Naive thymus-derived CD4-positive, alpha-beta T cell (primary cell): ENCODE measurements at places on chromosomes 2 and 18. TPM values are rescaled to one million over a fixed set of nuclear protein-coding genes. Genes with fewer than 3 reads are reported as not detected.

DNA sequence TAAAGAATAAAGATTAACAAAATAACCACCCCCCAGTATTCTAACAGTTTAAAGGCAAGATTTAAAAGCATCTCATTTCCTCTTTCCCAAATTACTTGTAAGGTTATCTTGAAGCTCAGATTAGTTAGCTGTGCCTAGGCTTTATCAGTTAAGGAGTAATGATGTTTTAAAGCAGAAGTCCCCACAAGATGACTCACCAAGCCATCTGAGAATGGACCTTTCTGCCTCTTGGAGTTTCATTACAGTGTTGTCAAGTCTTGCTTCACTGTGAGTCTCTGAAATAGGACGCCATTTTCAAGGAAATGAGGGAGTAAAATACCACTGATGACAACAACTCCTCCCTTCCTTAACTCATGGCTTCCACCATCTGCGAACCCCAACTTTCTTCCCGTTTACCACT, 35.9 kb downstream of the ZNF385B start:
- H3K27me3 ChIP-seq, result no peaks in the 10 kb centered on the region
- no peaks in the 10 kb centered on the region for H3K4me1 ChIP-seq
- no peak for DNase-seq
- H3K4me3 ChIP-seq, result no peak overlapping the region

The UGP2 gene
- total RNA-seq, result 101 TPM

DNA sequence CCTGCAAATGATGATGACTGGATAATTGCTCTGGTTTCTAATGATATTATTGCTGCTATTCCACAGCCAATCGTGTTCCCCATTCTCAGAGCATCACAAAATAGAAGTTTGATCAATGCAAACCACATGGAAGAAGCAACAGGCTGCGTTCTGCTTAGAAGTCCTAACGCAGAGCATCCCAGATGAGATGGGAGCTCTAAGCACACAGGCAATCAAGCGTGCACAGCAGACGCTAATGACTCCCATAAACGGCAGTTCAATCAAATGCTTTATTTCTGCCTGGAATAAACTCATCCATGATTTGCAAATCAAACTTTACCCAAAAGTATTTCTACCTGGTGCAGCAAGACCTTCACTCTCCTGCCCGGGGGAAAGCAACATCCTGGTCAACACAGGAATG, 304.2 kb downstream of the FBXO15 start:
- DNase-seq, result no peak
- H3K36me3 ChIP-seq, result no peaks in the 10 kb centered on the region
- no peak overlapping the region for H3K27ac ChIP-seq
- H3K4me3 ChIP-seq, result no peak overlapping the region

- H3K4me1 ChIP-seq, result no peaks in the 10 kb centered on the region
- no peak overlapping the region for H3K27ac ChIP-seq
- H3K36me3 ChIP-seq, result no peaks in the 10 kb centered on the region
- no peak for DNase-seq
- no peaks in the 10 kb centered on the region for H3K27me3 ChIP-seq
Observed at GRCh38 chr18:28040211-28040610, 136.7 kb downstream of the CDH2 start.

The RTP5 gene
- total RNA-seq, result not detected

DNA sequence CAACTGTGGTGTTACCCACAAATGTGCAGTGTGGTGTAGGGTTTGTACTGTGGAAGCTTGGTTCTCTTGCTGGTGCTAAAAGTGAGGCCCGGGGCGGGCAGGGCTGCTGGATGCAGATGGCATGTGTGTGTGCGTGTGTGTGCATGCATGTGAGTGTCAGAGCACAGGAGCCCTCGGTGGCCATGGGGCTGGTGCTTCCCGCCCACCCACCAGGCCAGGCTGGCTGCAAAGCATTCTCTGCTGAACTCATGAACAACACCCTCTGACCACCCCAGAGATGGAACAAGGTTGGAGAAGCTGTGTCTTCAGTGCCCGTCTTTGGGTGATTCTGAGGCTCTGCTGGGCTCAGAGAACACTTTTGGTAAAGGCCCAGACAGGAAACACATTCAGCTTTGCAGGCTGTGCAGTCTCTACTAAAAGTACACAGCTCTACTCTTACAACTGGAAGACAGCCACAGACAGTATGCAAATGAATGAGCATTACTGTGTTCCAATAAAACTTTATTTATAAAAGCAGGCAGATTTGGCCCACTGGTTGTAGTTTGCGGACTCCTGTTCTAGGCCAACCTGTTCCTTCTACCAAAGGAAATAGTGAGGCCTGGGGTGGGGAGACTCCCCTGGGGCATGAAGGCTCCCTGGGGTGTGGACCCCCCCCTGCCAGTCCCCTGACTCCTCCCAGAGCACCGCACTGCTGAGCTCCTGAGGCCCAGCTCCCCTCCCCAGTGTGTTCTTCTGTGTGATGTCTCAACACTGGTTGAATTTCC, 225.3 kb upstream of the HDAC4 start:
- H3K4me3 ChIP-seq, result no peak overlapping the region
- H3K4me1 ChIP-seq, result peaks cover 23% of the 10 kb centered on the region
- H3K27me3 ChIP-seq, result no peaks in the 10 kb centered on the region
- DNase-seq, result no peak
- no peak overlapping the region for H3K27ac ChIP-seq
- no peaks in the 10 kb centered on the region for H3K36me3 ChIP-seq

The RAB31 gene
- 2.3 TPM for total RNA-seq

GRCh38 chr2:102764083-102764482, 2.3 kb downstream of the TMEM182 start:
- H3K27me3 ChIP-seq, result no peaks in the 10 kb centered on the region
- H3K4me3 ChIP-seq, result no peak overlapping the region
- H3K36me3 ChIP-seq, result peaks cover 3% of the 10 kb centered on the region
- H3K27ac ChIP-seq, result no peak overlapping the region
- no peaks in the 10 kb centered on the region for H3K4me1 ChIP-seq

GRCh38 chr2:33442528-33443079, 33.8 kb upstream of the RASGRP3 start:
- no peaks in the 10 kb centered on the region for H3K4me1 ChIP-seq
- H3K27ac ChIP-seq, result no peak overlapping the region
- H3K27me3 ChIP-seq, result no peaks in the 10 kb centered on the region
- H3K36me3 ChIP-seq, result no peaks in the 10 kb centered on the region

DNA sequence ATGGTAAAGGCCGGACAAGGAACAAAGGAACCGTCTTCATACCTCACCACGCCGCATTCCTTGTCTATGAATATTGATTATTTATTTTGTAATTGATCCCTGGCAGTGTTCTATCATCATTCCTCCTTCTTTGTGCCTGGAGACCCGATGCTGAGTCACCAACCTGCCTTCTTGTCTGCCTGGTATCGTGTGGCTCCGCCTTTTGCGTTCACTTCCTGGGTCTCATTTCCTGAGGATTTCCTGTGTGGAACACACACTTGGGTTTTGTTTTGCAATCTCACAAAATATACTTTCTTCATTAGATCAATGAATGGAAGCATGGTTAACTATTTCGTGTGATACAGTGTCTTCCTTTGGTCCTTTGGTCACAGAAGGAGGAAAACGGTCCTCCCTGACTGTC, 95.5 kb upstream of the SNTG2 start:
- no peak overlapping the region for H3K27ac ChIP-seq
- DNase-seq, result no peak
- no peak overlapping the region for H3K4me3 ChIP-seq
- H3K27me3 ChIP-seq, result no peaks in the 10 kb centered on the region
- H3K36me3 ChIP-seq, result no peaks in the 10 kb centered on the region
- H3K4me1 ChIP-seq, result peaks cover 6% of the 10 kb centered on the region

DNA sequence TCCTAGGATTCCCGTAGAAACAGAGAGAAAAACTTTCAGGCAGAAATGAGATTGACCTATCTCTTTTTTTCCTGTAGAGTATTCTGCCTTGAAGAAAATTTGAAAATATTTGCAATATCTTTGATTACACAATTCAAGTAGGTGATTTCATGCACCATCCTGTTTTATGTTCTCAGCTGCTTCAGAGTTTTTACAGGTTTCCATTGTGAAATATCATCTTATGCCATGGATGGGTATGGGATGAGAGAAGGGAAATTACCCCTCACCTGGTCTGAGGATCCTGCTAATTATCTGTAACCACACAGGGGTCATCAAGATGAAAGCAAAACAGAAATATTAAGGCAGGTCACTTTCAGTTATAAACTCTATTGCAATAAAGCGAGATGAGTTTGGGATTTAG, 264.8 kb downstream of the TXNL1 start:
- H3K4me1 ChIP-seq, result no peaks in the 10 kb centered on the region
- H3K4me3 ChIP-seq, result no peak overlapping the region
- DNase-seq, result no peak
- no peaks in the 10 kb centered on the region for H3K36me3 ChIP-seq

DNA sequence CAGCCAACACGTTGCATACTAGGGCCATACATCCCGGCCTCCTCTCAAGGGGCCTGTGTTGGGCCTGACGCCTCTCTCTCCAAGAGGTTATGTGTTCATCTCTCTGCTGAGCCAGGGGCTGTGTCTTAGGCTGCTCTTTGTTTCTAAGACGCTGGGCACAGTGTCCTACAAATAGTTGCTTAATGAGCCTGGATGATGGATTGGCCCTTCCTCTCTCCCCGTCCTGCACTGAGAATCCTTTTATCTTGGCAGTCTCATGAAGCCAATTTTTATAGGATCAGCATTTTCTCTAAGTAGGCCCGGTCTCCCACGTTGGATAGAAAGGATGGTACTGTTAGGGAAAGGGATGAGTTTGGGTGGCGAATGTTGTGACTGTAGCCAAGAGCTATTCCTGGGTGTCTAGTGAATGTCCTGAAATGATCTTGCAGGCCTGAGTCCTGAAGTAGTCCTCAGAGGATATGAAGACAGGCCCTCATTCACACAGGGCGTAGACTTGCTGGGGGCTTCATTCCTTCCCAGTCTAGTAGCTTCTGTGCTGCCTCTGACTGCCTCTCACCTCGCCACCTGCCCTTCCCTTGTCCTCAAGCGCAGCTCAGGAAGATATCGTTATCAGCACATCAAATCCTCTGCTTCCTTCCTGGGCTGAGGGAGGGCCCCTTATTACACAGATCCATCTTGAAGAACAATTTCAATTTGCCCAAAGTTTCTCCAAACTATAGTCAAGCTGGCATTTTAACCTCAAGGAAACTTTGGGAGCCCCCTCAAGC, 8.8 kb downstream of the LBH start:
- H3K4me3 ChIP-seq, result peak overlapping the region; percentile 45
- H3K27ac ChIP-seq, result peak overlapping the region; percentile 97
- no peaks in the 10 kb centered on the region for H3K27me3 ChIP-seq
- H3K4me1 ChIP-seq, result peaks cover 85% of the 10 kb centered on the region
- no peak for DNase-seq

The CRYBA2 gene
- not detected for total RNA-seq

The KLHL30 gene
- total RNA-seq, result not detected

- H3K27ac ChIP-seq, result no peak overlapping the region
- no peaks in the 10 kb centered on the region for H3K36me3 ChIP-seq
- H3K4me1 ChIP-seq, result no peaks in the 10 kb centered on the region
- DNase-seq, result peak; percentile 18
- H3K27me3 ChIP-seq, result no peaks in the 10 kb centered on the region
Observed at GRCh38 chr2:134466141-134466540, 212.3 kb downstream of the MGAT5 start.

DNA sequence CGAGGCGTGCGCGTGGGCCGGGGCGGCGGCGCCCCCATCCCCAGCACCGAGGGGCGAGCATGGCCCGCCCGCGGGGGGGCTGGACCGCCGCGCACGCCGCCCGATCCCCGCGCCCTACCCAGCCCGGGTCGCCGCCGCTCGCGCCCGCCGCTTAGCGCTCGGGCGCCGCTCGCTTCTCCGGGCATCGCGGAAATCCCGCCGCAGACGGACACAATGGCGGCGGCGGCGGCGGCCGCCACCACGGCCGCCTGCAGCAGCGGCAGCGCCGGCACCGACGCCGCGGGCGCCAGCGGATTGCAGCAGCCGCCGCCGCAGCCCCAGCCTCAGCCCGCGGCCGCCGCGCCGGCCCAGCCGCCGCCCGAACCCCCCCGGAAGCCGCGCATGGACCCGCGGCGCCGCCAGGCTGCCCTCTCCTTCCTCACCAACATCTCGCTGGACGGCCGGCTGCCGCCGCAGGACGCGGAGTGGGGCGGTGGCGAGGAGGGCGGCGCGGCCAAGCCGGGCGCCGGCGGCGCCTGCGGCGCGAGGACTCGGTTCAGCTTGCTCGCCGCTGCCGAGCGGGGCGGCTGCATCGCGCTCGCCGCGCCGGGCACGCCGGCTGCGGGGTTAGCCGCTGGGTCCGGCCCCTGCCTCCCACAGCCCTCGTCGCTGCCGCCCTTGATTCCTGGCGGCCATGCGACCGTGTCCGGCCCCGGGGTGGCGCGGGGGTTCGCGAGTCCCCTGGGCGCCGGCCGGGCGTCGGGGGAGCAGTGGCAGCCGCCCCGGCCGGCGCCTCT, 453 bp downstream of the CABLES1 start:
- H3K36me3 ChIP-seq, result no peaks in the 10 kb centered on the region
- peaks cover 9% of the 10 kb centered on the region for H3K27me3 ChIP-seq
- peak; percentile 16 for DNase-seq
- peak overlapping the region; percentile 35 for H3K4me3 ChIP-seq
- H3K4me1 ChIP-seq, result no peaks in the 10 kb centered on the region

The PSD4 gene
- total RNA-seq, result 112 TPM

DNA sequence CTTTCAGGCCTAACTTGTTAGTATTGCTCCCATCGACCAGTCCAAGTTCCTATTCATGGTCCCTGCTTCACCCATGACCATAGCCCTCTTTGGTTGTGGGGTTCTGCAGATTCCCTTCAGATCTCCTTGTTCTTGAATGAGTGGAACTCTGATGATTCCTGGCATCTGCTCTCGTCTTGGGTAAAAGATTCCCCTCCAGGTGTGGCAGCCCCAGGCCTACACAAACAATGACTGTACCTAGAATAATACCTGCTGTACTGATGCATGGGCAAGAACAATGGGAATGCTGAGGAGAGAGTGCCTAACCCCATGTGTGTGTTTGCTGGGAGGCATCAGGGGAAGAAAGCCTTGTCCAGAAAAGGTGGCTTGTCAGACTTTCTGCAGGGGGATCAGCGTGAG, 39.2 kb upstream of the MRPL19 start:
- H3K36me3 ChIP-seq, result no peaks in the 10 kb centered on the region
- no peak for DNase-seq
- peaks cover 4% of the 10 kb centered on the region for H3K27me3 ChIP-seq
- H3K27ac ChIP-seq, result no peak overlapping the region
- no peak overlapping the region for H3K4me3 ChIP-seq
- no peaks in the 10 kb centered on the region for H3K4me1 ChIP-seq

GRCh38 chr2:98565286-98565860, 42.9 kb downstream of the COA5 start:
- H3K27ac ChIP-seq, result no peak overlapping the region
- no peak for DNase-seq
- no peaks in the 10 kb centered on the region for H3K4me1 ChIP-seq
- peaks cover 45% of the 10 kb centered on the region for H3K36me3 ChIP-seq

DNA sequence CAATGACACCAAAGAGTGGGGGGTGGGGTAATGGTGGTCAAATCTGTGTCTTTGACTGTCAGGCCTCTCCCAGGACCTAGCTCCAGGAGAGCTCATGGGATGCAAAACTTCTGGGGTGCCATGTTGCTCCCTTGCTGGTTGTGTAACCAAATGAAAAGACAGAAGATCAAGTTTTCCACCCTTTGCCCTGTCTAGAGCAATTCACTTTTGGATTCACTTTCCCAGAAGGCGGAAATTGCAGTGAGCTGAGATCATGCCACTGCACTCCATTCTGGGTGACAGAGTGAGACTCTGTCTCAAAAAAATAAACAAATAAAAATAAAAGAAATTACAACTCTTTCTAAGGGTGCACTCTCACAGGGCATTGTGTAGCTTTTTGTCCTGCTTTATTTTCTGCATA, 34.9 kb upstream of the PLA2R1 start:
- H3K36me3 ChIP-seq, result no peaks in the 10 kb centered on the region
- no peaks in the 10 kb centered on the region for H3K4me1 ChIP-seq
- H3K4me3 ChIP-seq, result no peak overlapping the region
